ENCODE measurements at places on chromosomes 7 and 10. TPM values are rescaled to one million over a fixed set of nuclear protein-coding genes. Genes with fewer than 3 reads are reported as not detected.

Gene RAMP3
- total RNA-seq: not detected

Gene CALHM3
- 0.38 TPM for total RNA-seq

Gene FAM25A
- not detected for total RNA-seq

Gene UPK3B
- 20.7 TPM for total RNA-seq

Gene TLL2
- 0.10 TPM for total RNA-seq

Gene WNT16
- not detected for total RNA-seq

Gene POR
- 159 TPM for total RNA-seq

Gene PTF1A
- not detected for total RNA-seq

Gene CACNA2D1
- 3.8 TPM for total RNA-seq

Gene TUBB8
- total RNA-seq: not detected

Gene AGR3
- not detected for total RNA-seq

Data from A549 treated with RU486 at 1 μM for 4 hours (cell line).